ENCODE measurements at places on chromosomes 2 and 18. TPM values are rescaled to one million over a fixed set of nuclear protein-coding genes. Genes with fewer than 3 reads are reported as not detected.
A peak's percentile ranks its signal among the peaks of the same experiment; 100 is the strongest.

The TNFAIP6 gene
- not detected for polyA plus RNA-seq

The C1GALT1C1L gene
- 2.1 TPM for polyA plus RNA-seq

The SCN7A gene
- polyA plus RNA-seq = not detected

The CRACDL gene
- polyA plus RNA-seq = not detected

The TGFA gene
- not detected for polyA plus RNA-seq

The ABCG8 gene
- polyA plus RNA-seq = not detected

The BCL11A gene
- not detected for polyA plus RNA-seq

The QPCT gene
- polyA plus RNA-seq = not detected

The CAVIN2 gene
- 63.4 TPM for polyA plus RNA-seq

The OSBPL1A gene
- not detected for polyA plus RNA-seq

The SIGLEC15 gene
- not detected for polyA plus RNA-seq

The ASIC4 gene
- 19.0 TPM for polyA plus RNA-seq

- DNase-seq = no peak
Observed at GRCh38 chr2:40450066-40450795, 1.7 kb downstream of the SLC8A1 start.

DNA sequence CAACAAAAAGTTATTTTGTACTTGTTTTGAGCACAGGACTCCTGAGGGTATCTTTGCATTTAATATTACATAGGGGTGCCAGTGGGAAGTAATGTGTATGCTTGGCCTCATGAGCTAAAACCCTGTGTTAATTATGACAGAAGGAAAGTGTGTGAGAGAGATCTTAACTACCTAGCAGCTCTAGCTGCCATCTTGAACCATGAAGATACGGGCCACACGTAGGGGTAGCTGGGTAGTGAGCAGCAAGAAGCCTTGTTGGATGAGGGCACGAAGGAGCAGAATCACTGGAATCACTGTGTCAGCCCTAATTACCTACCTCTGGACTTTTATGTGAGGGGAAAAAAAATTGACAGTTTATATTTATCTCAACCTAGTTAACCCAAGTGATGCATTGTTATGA is 15.4 kb upstream of the CASP10 start:
- no peak for DNase-seq

DNA sequence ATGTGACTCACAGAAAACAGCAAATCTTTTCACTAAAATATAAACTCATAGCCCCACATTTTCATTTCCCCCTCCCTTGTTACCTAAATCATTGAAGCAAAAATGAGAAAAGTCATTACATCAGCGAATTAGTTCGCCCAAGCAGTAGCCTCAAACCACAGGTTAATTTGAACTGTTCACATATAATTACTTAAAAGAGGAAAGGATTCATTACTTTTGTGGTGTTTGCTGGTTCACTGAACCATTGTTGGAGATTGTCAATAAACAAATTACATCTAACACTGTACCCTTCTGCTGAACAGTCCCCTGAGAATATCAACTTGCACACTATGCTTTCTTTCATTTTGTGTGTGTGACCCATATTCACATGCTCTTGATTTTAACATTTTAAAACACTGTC is 238.7 kb downstream of the ERBB4 start:
- no peak for DNase-seq

GRCh38 chr2:10522726-10523405 is 74.7 kb upstream of the ODC1 start:
- no peak for DNase-seq

DNA sequence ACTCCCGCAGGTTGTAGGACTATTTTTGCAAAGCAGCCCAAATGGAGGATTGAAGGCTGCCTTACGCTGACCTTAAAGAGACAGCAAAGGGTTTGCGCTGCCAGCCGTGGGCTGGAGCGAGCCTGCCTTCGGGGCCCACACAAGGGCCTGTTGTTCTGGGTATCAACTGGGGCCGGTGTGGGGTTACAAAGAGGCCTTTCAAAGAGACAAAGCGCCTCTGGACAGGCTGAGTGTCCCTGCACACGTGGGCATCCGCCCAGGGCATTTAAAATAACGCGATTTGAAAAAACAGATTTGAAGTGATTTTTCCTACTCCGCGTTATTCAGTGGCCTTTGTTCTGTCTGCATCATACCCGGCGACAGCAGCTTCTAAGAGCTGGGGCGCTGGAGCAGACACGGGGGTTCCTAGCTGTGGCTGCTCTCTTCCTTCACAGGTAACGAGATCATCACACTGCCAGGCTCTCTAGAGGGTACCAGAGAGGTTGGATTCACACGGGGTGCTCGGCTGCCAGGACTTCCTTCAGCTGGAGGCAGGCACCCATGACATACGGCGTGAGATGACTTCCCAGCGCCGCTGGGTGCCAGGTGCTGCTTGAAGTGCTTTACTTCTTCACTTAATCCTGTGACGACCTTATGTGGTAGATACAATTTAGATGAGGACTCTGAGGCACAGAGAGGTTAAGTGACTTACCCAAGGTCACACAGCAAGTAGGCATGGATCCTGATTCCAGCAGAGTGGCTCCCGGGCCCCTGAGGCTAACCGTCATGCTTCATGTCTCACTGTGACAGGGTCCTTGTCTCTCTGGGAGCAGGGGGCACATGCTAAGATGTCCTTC is 32.2 kb downstream of the MAL start:
- DNase-seq = no peak

DNA sequence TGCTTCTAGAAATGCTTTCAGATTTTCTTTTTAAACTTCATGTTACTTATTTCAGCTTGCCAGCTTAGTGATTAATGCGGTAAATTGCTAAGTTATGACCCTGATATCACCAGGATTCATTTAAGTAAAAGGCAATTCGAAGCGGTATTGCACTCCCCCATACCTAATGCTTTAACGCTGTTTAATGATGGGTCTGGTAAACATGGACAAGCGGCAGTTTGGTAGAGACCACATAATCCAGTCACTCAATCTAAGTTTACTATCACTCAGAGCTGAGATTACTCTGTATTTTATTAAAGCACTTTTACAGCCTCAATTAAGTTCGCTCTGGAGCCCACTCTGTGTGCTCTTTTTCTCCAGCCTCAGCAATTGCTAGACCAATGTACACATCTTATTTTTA is 118.2 kb upstream of the SCN7A start:
- DNase-seq = no peak

GRCh38 chr2:141941210-141941714 is 189.6 kb downstream of the LRP1B start:
- no peak for DNase-seq

DNA sequence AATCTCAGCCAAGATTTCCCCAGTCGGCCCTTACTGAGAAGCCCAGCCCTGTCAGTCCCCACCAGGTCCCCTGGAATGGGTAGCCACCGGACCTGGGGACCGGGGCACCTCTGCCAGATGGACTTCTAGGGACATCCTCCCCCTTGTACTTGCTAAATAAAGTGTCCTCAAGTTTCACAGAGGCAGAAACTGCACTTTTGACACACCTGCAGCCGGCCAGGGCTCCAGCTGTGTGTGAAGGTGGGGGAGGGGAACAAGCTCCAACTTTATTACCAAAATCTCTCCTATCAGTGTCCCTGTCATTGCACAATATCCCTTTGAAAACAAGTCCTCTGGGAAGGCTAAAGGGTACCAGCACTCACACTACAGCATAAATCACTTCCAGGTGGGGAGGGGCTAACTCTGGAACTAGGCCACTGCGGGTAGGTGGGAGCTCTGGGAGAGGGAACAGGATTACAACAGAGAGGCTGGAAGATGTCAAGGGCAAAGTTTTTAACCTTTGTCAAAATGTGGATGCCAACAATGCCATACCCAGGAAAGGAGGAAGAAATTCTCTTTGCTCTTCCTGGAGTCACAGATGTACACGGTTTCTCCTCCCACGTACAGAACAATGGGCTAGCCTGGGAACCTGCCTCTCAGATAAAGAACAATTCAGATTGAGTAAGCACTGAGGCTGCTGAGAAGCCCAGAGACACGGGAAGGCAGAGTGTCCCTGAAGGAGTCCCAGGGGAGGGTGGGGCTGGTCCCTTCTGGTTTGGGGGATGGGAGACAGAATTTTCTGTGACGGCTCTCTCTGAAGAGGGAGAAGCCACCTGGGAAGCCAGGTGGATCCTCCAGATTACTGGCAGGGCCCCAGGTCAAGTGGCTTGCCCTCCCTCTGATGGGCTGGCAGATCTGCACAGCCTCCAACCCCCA is 11.0 kb downstream of the SDC1 start:
- no peak for DNase-seq

GRCh38 chr2:24725956-24726355 is 67.2 kb downstream of the PTRHD1 start:
- DNase-seq = no peak

DNA sequence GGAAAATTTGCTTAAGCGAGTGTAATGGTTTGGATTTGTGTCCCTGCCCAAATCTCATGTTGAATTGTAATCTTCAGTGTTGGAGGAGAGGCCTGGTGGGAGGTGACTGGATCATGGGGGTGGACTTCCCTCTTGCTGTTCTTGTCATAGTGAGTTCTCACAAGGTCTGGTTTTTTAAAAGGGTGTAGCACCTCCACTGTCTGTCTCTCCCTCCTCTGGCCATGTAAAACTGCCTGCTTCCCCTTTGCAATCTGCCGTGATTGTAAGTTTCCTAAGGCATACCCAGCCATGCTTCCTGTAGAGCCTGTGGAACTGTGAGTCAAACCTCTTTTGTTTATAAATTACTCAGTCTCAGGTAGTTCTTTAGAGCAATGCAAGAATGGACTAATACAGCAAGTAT is 6.6 kb downstream of the YIPF4 start:
- no peak for DNase-seq

- DNase-seq = no peak
Observed at GRCh38 chr2:99571533-99571932, 81.7 kb upstream of the REV1 start.

DNA sequence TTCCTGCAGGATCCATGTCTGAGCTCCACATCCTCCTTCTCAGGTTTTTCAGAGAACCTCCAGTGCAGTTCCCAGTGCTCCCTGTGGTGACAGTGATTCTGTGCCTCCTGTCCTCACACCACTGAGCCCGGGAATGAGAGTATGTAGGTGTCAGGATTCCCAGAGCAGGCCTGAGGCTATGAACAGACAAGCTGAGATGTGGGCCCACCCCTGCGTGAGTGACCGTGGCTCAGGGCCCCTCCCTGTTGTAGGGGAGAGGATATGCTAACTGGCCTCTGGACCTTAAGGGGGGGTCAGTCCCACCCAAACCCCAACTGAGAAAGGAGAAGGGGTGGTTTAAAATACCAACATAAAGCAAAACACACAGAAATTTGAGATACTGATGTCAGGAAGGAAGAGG is 104.8 kb upstream of the RAB12 start:
- no peak for DNase-seq

- no peak for DNase-seq
Observed at GRCh38 chr18:75226286-75226955, 15.8 kb downstream of the TSHZ1 start.

- DNase-seq = peak; percentile 10
Observed at GRCh38 chr2:189624648-189625355, 36.5 kb upstream of the ASNSD1 start.

GRCh38 chr2:234427081-234428061 is 69.5 kb downstream of the ARL4C start:
- DNase-seq = no peak

GRCh38 chr18:59853380-59853779 is 46.4 kb upstream of the PMAIP1 start:
- DNase-seq = no peak

DNA sequence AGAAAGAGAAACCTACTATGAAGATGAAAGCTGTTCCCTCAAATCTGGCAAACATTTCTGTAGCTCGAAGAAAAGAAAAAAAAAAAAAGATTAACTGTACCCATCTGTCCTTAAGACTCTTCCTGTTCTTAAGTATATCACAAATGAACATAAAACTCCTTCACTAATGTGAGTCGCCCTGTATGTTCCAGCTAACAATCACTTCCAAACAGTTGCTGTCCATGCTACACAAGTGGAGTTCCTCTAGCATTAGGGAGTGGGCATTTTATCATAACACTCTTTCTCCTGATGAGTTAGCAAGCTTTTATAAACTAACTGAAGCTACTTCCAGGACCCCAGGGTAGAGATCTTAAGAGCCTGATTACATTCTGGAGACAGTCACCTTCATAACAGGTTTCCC is 5.8 kb downstream of the CUL3 start:
- no peak for DNase-seq

DNA sequence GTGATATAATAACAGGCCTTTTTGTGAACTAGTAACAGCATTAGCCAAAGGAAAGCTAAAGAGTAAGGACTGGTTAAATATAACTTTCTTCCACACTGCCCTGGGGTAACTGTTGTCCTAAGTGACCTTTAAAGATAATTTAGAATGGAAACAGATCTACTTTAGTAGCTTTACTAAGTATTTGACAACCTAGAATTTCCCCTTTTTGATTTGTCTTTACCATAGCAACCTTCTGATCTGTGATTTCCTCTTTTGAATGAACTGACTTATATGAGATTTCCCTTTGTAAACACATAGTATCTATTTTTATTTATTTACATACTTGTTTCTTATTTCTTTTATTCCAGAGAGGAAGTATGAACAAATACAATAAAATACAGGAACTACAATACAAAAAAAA is 10.5 kb upstream of the KLF7 start:
- no peak for DNase-seq

GRCh38 chr2:149261692-149262091 is 68.7 kb upstream of the LYPD6 start:
- DNase-seq = no peak

- no peak for DNase-seq
Observed at GRCh38 chr2:149828520-149829210, 241.1 kb upstream of the MMADHC start.

DNA sequence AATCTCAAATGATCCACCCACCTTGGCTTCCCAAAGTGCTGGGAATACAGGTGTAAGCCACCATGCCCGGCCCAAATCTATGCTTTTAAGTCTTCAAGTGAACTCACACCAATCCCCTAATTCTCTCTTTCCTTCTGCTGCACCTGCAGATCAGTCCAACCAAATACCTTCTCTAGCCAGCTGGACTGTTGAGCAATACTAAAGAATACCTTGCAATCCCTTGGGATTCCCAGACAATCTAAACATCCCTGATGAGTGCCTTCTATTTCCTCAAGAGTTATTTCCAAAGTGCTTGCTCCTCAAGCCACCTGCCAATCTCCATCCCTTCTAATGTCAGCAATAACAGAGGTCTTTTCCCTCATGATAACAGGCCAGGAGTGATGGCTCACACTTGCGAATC is 48.6 kb downstream of the SF3B1 start:
- DNase-seq = no peak

DNA sequence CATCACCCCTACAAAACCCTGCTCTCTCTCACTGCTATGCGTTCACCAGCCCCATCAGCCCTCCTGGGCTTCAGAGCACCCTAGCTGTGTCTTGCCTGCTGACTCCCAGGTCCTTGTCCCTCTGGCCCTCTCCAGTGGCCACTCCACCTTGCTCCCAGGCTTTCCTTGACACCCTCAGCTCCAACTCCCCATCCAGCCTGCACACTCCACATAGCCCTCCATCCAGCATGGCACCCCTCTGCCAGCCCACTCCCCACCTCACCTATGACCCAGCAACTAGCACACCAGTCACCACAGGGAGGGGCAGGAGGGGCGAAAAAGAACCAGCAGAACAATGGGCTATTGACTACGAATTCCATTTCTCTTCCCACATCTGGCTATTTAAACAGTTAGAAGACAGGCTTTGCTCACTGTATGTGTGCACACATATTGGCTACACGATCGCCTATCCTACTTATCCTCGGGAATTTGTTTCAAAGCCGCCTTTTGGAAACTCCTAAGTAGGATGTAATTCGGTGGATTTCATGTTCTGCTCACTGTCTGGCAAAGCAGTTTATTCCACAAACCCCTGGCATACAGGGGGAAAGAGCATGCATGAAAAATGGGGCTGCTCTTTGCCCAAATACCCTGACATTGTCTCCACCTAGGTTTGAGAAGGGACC is 195.3 kb downstream of the SMAD2 start:
- DNase-seq = no peak

GRCh38 chr2:64838817-64839216 is 150.4 kb upstream of the SLC1A4 start:
- no peak for DNase-seq

GRCh38 chr2:27223416-27223815 is 6.2 kb downstream of the CAD start:
- DNase-seq = no peak
